ENCODE measurements at places on chromosomes 3 and 15.

GRCh38 chr15:57566834-57567233 is 24.9 kb upstream of the MYZAP start:
- DNase-seq = no peak

DNA sequence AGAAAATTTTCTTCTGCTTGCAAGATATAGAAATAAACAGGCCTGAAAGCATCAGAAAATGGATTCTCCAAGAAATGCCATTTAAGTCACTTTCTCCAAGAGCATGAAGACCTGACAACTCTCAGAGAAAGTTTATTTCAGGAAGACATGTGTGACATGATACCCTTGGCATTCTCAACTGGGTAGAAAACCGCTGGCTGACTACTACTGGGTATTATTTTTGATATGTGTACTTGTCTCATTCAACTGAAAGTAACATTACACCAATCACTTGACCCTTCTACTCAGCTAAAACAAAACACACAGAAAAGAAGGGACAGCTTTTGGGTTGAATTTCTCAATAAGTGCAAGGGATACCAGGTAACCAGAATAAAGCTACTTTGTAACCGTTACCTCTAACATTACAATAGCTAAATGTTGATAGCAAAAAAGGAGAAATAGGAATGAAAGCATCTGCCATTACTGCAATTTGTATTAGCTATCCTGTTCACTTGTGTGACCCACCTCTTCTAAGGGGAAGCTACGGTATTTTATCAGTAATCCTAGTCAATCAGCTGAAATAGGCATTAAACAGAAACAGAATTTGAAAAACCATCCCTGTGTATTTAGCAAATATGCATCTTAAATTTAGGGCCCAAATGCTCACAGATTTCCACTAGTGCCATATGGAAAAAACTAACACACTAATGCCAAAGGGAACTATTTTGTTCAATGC is 7.3 kb downstream of the TRA2B start:
- no peak for DNase-seq

DNA sequence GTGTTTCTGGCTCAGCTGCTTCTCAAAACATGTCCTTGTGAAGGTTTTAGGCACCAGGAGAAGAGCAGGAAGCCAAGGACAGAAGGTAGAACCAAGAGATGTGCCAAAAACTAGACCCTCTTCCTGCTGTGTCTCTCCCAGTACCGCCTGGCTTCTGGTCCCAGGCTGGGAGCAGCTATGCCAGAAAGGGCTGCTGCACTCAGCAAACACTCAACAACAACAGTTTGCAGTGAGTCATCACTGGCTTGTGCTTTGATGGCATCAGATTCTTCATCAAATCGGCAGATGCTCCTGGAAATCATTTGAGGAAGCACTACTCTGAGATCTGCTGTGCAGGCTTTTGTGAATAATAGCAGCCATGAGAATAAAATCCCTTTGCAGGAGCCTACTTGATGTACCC is 63.2 kb downstream of the DGKG start:
- peak; percentile 82 for DNase-seq

DNA sequence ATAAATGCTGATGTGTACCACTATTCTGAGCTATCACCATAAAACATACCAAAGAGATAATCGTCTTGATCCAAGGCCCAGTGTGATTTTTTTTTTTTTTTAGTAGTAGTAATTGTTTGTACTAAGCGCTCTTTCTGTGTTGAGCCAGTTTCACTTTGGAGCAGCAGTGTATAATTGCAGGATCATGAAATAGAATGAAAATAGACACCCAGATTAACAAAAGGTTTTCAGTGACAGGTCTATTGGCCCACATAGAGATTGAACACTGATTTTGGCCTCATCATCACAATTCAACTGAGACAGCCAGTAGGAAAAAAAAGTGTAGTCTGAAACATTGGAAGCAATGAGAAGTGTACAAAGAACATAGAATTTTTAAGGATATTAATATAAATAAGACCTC is 749.8 kb downstream of the NAALADL2 start:
- no peak for DNase-seq

- DNase-seq = no peak
Observed at GRCh38 chr15:77646104-77646694, 13.5 kb upstream of the LINGO1 start.

- peak; percentile 96 for DNase-seq
Observed at GRCh38 chr3:171967137-171967783, 72.1 kb upstream of the FNDC3B start.

DNA sequence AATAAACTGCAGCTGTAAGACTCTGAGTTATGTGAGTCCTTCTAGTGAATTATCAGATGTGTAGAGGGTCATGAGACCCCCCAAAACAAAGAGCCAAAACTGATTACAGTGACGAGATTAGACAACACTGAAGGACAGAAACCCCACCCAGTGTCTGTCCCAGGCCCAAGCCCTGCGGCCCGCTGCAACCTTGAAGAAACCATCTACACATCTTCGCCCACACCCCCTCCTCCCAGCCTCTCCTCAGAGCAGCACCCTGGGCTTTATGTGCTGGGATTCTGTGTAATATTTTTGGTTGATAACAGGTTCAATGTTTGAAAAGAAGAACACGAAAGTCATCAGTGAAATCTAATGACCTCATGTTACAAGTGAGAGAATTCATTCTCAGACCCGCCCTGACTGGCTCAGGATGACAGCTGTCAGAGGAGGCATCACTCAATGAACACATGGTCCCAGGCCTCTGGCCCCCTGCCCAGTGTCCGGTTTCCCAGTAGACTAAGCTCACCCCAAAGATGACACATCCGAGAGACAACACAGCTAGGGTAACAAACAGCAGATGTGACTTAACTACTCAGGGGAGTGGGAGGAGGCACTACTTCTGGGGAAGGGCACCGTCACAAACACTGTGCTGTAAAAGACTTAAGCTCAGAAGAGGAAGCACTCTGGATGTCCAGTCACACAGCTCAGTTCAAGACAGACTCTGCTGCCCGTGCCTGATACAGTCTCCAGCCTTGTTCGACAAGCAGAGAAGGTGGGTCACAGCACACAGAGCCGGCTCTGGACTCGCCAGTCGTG is 48.9 kb downstream of the NIPA2 start:
- peak; percentile 74 for DNase-seq

GRCh38 chr3:32794487-32795308 is 23.1 kb upstream of the TRIM71 start:
- no peak for DNase-seq

- DNase-seq = no peak
Observed at GRCh38 chr15:61479613-61480012, 250.5 kb upstream of the RORA start.

GRCh38 chr15:97522347-97522746 is 438.2 kb upstream of the ARRDC4 start:
- no peak for DNase-seq

DNA sequence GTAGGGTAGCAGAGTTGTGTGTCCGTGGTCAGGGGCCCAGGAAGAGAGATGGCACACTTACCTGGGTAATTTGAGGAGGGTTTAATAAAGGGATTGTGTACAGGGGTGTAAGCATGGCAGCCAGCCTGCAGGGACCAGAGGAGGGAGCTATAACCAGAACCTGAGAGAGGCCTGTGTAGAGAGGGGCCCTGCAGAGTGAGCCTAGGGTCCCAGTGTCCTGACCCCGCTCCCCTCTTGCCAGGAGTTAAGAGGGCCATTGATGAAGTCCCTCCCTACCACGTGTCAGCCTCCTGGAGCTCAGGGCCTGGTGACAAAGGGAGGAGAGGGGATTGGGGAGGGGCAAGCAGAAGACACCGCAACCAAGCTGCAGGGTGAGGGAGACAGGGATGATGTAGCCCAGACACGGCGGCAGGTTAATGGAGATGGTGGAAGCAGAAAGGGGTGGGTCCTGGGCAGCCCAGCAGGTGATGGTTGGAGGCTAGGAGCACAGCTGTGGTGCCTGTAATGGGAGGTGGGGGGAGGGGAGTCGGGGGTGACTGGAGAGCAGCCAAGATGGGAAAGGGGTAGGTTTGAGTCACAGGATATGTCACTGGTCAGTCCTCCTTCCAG is 165.4 kb upstream of the TOPAZ1 start:
- no peak for DNase-seq

DNA sequence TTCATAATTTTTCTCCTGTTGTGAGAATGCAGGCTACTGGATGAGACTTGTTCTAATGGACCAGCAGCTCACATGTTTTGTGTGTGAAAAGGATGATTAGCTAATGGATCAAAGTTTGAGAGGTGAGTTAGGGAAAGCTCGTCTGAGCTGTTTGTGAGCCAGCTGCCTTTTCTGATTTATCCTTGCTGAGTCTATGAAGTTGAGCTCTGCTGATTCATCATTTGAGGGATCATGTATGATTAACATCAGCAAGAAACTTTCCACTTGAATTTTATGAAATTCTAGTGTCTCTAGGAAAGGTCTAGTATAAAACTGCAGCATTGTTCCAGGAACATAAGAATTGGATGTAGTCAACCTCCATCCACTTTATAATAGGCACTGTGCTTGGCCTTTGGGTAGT is 698.7 kb downstream of the NTRK3 start:
- no peak for DNase-seq

GRCh38 chr3:86245360-86245759 is 745.6 kb downstream of the VGLL3 start:
- no peak for DNase-seq

DNA sequence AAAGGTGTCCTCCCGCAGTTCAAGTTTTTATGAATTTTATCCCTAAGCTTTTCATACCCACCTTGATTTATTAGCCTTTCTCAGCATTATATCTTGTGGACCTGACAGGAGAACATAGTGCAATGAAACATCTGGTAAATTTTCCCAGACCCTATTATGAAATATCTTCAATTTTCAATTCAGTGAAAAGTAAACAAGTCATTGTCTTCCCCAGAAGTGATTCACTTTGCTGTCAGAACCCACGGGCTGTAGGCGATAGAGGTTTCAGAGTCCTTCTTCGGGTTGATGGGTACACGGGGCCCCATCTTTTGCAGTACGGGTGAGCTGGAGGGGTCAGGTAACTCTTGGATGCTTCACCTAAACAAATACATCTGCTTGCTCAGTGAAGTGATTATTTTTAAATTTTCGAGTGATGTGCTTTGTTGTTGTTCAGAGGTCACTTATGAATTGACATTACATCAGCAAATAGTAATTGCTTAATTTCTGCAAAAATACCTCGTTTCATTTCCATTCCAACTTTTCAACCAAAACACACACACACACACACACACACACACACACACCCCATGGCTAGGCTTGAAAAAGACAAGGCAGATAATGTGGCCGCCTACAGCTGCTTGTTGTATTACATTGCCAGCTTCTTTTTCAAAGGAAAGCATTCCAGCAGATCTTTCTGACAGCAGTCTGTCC is 102.9 kb downstream of the SEMA6D start:
- DNase-seq = no peak

GRCh38 chr3:31934018-31934417 is 47.0 kb downstream of the OSBPL10 start:
- no peak for DNase-seq

GRCh38 chr3:99753268-99753975 is 64.2 kb upstream of the CMSS1 start:
- DNase-seq = peak; percentile 28

GRCh38 chr15:49036650-49037545 is 9.3 kb downstream of the SECISBP2L start:
- DNase-seq = no peak

- peak; percentile 47 for DNase-seq
Observed at GRCh38 chr3:13110678-13111116, 37.5 kb upstream of the IQSEC1 start.

GRCh38 chr3:192062186-192062585 is 601.2 kb downstream of the PYDC2 start:
- no peak for DNase-seq

DNA sequence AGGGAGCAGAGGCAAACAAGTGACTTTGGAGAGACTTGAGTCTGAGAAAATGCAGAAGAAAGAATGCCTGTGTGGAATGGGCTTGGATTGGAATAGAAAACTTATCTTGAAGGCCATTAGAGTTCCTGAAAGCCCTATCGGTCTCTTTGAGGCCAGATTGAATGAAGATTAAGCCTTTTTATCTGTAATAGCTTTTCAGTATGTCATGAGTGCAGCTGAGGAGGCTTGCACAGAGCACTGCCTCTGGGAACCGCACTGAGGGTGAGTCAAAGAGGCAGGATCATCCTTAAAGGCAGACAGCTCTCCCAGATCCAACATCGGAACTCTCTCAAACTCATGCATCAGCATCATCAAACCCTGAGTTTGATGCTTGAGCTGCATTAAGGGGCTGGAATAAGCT is 515.2 kb downstream of the NTRK3 start:
- DNase-seq = no peak

DNA sequence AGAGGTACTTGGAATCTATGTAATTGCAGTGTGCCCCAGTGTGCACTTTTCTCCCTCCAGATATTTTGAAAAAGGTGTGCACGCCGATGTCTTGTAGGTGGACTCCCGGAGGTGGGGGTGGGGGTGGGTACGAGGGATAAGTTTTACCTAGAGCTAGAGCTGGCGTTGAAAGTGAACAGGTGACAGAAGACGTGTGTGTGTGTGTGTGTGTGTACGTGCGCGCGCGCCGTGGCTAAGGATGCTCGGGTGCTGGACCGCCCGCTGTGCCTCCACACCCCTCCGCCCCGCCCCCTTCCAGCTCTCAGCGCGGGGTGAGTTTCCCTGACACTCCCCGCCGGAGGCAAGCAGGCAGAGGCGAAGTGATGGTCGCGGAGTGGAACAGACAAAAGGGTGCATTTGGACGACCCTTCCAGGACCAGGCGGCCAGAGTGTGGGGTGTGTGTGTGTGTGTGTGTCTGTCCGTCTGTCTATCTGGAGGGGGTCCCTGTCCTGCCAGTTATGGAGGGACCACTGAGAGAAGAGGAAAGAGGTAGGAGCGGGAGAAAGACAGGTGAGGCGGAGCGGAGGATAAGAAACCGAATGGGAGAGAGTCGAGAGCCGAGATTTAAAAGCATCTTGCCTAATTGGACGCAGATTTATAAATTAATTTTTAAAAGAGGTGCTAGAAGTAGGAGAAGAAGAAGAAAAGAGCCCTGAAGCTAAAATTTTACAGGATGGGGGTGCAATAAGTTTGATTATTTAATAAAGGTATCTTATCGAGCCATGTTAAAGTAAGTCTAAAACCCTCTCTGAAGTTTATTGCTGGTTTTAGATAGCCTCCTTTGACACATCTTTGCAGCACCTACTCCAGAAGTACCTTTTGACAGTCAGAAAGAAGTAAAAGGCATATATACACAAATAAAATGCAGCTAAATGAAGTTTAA is 335.8 kb upstream of the THRB start:
- no peak for DNase-seq

- no peak for DNase-seq
Observed at GRCh38 chr3:40582401-40583027, 57.8 kb downstream of the ZNF621 start.

DNA sequence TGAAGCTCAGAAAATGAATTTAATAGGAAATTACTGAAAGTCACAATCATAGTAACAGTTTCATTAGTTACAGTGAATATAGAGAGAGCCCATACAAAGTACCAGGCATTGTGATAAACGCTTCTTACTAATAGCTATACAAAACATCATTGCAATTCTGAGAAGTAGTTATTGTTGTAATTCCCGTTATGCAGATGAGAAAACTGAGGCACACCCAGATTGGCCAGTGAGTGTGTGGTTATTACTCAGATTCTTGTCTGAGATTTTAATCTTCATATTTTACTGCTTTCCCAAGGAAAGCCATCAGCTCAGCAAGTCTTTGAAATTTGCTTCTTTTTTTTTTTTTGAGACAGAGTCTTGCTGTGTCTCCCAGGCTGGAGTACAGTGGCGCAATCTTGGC is 14.3 kb downstream of the FLNB start:
- no peak for DNase-seq

- DNase-seq = peak; percentile 40
Observed at GRCh38 chr3:153820035-153820434, 301.2 kb upstream of the ARHGEF26 start.

GRCh38 chr3:82473864-82474541 is 712.6 kb upstream of the GBE1 start:
- DNase-seq = no peak
